ENCODE measurements at places on chromosomes 3 and 15.

- no peak for DNase-seq
Observed at GRCh38 chr15:89335298-89336041, 846 bp upstream of the POLG start.

- DNase-seq = no peak
Observed at GRCh38 chr3:8990266-8991215, 27.3 kb upstream of the RAD18 start.

- DNase-seq = no peak
Observed at GRCh38 chr3:37973246-37974054, 17.1 kb upstream of the VILL start.

DNA sequence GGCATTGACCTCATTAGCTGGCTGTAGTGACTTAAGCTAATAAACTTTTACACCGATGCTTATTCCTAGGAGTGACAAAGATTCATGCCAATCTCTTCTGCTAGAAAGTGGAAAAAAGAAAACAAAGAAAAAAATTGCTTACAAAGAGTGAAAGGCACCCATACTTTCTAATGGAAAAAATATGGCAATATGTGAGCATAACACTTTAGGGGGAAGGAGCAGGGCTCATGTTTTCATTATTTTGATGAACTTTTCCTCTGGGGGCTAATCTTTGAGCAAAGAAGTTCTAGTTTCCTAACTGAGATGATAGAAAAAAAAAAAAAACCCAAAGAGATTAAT lies 94.8 kb upstream of the THRB start:
- no peak for DNase-seq

DNA sequence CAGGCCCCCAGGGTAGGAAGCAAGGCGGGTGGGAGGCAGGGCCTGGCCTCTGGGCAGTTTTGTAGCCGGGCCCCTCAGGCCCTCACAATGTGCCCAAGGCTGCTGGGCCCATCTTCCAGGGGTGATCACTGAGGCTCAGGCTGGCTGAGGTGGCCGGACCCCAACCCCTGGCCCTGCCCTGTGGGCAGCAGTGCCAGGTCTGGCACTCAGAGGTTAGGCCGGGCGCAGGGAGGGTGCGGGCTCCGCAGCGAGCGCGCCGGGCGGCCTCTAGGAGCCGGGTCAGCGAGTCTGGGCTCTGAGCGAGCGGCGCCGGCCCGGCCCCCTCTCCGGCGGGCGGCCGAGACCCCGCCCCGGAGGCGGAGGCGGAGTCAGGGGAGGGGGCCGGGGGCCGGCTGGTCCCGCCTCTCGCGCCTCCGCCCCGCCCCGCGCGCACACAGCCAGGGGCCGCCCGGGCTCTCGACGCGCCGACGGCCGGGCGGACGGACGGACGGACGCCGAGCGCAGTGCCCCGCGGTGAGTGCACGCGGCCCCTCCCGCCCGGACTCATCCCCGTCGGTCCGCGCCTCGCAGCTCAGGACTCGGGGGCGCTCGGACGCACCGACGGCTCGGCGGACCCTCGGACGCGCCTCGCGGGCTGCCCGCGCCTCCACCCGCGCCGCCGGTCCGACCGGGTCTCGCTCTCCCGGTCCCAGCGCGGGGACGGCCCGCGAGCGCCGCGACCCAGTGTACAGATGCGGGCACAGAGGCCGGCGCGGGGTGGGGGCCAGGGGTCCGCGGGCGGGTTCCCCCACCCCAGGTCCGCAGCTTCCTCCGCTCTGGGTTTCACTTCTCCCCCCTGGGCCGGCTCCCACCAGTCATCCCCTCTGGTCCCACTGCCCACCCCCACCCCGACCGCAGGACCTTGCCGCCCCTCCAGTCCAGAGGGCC lies at the start of gene FBLN2:
Gene FBLN2 (plus strand): TSS at position 430 of the 927 bp plus-strand sequence. CDS start 21,231 bp downstream, outside the sequence.
- no peak for DNase-seq

DNA sequence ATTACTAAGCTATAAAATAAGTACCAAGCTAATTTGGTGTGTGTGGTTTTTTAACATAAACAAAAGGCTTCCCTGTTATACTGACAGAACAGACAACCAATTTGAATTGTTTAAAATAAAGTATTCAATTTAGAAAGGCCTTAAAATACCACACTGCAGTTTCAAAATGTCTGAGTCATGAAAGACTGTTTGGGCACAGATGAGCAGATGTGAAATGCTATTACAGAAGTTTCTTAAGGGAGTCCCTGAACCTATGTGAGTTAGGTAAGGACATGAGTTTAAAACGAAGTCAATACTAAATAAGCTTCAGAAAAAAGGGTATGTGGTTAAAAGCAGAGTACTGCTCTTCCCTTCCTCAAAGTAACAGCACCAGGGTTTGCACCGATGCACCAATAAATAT lies 69.7 kb upstream of the SETMAR start:
- DNase-seq = no peak

DNA sequence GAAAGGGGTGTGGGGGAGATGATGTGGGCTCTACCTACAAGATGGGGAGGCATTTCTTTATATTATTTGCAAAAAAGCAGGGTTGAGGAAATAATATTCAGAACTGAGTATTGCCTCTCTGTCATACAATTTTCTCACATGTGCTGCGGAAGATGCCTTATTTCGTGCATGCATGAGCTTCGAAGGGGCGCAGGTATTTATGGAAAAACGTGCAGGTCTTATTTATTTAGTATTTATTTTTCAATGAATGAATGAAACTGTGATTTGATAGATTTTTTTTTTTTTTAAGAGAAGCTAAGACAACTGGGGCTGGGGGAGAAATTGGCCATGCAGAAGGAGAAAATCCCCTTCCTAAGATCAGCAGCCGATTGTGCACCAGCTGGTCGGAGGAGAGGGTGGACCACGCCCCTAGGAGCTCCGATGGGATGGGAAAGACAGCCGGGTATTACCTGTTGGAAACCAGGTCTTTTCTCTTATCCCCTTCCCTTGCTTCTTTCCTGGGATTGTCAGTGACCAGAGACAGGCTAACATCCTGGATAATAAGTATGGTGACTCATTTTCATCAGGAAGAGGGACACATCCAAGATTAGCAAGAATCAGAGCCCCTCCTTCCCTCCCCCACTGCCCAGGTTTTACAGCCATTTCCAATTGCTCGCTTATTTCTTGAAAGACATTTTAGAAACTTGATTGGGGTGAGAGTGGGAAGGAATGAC lies 875 bp downstream of the GAP43 start:
- DNase-seq = no peak

GRCh38 chr3:98985431-98985830 lies 83.9 kb upstream of the DCBLD2 start:
- no peak for DNase-seq

GRCh38 chr3:48400824-48401433 lies 28.9 kb downstream of the FBXW12 start:
- DNase-seq = peak; percentile 63

GRCh38 chr15:74172701-74173379 lies 670 bp upstream of the ISLR start:
- no peak for DNase-seq

DNA sequence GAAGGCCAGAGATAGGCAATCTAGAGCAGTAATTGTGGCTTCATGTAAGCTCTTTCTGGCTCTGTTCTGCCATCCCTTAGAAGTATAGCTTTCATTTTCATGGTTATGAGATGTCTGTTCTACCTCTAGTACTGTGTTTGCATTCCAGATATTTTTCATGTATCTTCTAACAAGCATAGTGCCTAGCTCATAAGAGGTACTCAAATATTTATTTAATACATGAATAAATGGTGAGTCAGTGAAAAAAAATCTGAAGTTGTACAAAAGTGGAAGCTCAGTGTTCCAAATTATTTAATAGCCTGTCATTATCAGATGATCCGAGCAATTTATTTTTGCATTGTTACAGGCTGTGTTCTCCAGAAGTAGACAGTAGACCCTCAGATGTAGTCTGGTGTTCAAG lies 64.3 kb downstream of the OXSM start:
- DNase-seq = no peak

DNA sequence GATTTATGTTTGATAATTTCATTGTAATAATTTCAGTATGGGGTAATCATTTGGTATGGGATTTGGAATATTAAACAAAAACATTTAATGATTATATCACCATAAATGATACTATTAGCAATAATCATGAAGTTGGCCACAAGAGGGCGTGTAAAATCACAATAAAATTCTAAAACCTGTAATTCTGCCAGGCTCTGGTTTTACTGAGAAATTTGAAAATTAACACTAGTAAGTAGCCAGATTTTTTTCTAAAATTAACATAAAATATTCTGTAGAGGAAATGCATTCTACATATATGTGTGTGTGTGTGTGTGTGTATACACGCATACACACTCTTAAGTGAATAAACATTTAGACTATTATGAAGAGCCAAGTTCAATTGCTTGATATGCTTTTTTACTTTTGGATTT lies 40.5 kb downstream of the FEZF2 start:
- DNase-seq = peak; percentile 13

DNA sequence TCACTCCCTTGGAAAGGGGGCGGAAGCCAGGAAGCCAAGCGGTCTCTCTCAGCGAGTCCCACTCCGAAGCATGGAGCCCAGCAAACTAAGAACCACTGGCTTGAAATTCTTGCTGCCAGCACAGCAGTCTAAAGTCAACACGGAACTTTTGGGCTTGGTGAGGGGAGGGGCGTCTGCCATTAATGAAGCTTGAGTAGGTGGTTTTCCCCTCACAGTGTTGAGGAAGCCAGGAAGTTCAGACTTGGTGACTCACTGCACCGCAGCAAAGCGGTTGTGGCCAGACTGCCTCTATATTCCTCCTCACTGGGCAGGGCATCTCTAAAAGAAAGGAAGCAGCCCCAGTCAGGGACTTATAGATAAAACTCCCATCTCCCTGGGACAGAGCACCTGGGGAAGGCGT lies 665.4 kb upstream of the CBLB start:
- DNase-seq = peak; percentile 85

DNA sequence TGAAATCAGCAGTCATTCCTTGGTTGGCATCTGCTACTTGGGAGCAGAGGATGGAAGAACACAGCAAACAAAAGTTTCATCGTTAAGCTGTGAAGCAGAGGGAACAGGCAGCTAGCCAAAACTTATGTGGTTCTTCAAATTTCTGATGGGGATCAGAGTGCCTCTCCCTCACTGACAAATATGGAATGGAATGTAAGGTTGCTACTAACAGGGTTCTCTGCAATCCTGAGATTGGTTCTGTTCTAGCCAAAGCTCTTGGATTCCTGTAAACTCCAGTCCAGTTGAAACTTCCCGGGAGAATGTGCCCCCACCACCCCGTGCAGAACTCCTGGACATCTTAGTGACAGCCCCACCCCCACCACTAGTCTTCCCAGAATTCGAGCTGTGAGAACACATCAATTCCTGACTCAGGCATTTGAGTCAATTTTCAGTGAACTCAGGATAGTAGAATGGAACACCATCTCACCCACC lies 55.9 kb upstream of the PHLDB2 start:
- no peak for DNase-seq

DNA sequence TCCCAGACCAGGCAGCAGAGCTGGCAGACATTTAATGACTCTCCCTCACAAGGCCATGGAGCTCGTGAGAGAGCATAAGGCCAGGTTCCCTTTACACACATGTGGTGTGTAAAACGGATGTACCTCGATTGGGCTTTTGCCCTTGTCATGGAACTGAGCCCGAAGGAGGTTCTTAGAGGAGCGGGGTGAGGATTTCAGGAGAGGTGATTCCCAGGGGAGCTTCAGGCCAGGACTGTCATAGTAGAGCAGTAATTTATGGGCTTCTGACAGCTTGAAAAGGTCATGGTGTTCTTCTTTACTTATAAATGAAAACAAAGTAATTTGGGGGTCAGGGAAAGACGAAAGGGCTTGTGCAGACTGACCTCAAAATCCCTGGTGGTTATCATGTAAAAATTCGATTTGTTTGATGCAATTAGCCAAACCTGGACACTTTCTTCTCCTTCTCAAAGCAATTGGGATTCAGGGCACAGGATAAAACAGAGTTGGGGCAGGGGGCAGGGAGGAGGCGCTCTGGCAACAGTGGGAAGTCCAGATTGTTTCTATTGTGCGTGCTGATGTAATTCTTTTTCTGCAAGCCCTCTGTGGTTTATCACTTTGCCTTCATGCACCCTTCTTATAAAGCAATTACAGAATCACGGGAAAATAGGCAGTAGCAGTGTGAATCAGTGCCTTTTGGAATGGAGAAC lies 51.0 kb downstream of the CACNA1D start:
- DNase-seq = no peak

GRCh38 chr3:138114988-138115971 lies at the start of gene DZIP1L:
DZIP1L (minus strand) TSS chr3:138115608; CDS start chr3:138103971, 11,637 bp downstream.
- DNase-seq = peak; percentile 73

- DNase-seq = no peak
Observed at GRCh38 chr3:75110741-75111140, 496.3 kb upstream of the CNTN3 start.

GRCh38 chr15:79082363-79083070 lies 8.1 kb downstream of the RASGRF1 start:
- no peak for DNase-seq

DNA sequence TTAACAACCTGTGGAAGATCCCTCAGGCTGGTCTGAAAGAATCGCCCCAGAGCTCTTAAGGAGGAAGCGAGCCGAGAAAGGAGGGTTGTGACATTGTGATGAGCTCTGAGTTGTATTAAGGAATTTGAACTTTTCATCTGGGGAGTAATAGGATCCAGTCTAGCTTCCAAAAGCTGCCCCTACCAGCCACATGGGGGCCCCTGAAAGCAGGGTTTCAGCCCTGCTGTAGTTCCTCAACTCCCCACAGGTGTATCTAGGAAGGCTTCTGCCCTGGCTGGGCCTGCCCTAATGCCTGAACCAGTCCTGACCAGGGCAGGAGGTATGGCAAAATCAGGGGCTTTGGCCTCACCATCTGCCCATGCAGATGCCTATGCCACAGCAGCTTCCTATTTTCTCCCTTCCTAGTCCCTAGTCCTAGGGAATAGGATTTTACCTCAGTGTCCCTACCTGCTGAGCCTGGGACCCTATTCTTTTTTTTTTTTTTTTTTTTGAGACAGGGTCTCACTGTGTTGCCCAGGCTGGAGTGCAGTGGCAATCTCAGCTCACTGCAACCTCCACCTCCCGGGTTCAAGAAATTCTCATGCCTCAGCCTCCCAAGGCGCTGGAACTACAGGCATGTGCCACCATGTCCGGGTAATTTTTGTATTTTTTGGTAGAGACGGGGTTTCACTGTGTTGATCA lies 5.0 kb upstream of the AP3S2 start:
- peak; percentile 72 for DNase-seq

DNA sequence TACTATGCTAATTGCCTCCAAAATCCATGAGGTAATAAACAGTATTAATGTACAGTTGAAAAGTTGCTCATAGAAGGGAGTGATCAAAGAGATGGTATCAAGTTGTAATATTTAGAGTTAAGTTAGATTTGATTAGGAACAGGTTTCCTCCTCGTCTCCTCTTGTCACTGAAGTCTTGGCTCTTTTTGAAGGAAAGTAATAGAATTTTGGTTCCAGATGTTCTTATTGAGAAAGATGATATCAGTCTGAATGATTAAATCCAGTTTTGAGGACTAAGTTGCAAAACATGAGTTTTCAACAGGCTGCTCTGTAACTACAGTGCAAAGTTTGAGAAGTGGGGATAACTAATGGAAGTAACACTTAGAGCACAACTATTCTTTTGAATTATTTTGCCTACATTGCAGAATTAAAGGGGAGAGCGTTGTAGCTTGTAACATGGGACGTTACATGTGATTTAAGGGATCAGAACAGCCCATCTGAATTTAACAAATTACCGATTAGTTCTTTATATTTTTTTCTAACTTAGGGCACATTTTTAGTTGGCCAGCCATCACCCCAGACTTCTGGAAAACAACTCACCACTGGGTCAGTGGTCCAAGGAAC lies 48.3 kb downstream of the MAP6D1 start:
- DNase-seq = no peak
